Stimulated activated CD4-positive, alpha-beta T cell treated with anti-CD3 and anti-CD28 coated beads, Interleukin-15, amount 100 ng/mL, for 1 hour (primary cell): ENCODE measurements at places on chromosomes 2 and 18.

DNA sequence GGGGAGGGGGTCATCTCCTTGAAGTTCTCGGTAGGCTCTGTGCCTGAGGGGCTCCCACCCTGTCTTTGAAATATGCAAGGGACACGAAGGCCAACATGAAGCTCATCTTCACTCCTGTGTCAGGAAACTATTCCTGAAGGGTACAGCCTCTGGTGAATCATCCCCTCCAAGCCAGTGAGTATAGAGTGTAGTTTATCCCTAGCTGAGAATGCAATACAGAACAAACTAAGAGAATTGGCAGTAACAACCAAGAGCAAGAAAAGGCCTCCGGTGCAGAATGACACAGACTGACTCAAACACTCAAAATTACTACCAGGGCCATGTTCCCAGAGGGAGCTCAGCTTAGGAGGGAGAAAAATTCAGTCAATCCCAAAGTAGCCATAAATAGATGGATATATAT, 413.3 kb downstream of the BCL11A start:
- DNase-seq, result no peak

DNA sequence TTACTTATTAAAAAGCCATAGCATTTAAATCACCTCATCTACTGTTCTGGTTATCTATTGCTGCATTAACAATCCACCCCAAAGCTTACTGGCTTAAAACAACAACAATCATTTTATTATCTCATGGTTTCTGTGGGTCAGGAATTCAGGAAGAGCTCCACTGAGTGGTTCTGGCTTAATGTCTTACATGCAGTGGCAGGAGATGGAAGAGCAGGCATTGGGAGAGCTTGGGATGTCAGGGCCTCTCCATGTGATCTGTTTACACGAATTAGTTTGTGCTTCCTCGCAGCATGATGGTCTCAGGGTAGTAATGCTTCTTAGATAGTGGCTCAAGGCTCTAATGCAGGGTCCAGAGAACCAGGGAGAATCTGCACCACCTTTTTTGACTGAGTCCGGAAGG, 14.4 kb upstream of the REL start:
- DNase-seq, result no peak

DNA sequence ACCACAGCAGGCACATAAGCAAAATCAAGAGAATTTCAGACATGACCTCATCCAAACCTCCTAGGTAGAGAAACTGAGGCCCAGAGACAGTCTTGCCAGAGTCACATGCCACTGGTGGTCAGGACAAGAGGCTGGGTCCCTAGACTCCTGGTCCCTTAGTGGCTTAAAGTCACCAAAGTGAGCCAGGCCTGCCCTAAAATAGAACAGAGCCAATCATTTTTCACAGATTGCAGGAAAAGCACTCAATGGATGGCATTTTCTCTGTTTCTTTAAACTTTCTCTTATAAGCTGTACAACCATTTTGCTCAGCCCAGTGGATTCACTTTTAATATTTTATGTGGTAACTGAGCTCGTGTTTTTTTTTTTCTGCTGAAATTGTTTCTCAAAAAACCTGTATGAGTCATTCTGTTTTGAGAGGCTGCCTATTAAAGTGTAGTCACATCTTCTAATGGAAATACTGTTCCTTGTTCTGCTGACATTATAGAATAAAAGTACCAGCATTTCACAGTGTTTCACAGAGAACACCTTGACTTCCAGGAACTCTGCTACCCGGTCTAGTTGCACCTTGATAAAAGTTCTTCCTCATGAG, 29.6 kb downstream of the STEAP3 start:
- no peak for DNase-seq

- no peak for DNase-seq
These were observed 45.8 kb upstream of the HAAO start for GRCh38 chr2:42838133-42838532.

GRCh38 chr2:174012347-174013314, 47.5 kb upstream of the SP3 start:
- no peak for DNase-seq

GRCh38 chr2:222318026-222318711, 19.4 kb upstream of the PAX3 start:
- DNase-seq, result no peak

DNA sequence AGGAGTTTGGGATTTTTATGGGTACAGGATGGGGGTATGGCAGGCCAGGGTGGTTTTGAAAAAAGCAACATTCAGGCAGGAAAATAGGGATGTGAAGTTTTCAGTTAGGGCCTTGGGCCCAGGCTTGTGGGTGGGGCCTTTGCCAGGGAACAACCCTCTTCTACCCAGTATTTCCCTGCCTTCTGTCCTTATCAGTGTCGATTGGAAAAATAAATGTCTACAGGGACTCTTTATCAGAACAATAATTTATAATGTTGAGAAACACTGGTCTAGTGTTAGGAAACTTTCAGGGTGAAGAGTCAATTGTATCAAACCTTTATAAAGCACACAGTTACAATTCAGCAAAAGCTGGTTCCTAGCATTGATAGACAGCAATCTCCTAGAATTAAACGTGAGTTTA, 214.1 kb upstream of the NABP1 start:
- no peak for DNase-seq

DNA sequence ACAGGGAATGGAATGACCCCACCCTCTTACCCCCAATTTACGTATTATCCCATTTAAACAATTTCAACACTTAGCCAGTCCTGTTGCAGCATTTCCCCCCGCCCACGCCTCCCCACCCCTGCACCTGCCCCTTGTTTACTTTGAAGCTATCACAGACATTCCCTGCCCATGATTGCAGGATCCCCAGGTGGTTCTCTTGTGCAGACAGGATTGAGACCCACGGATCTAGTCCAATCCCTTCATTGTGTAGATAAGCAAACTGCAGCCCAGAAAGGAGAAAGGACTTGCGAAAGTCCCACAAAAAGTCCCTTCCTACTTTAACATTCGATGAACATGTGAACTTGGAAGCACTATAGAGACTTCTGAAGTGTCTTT, 38.9 kb downstream of the TMEM17 start:
- DNase-seq, result no peak

DNA sequence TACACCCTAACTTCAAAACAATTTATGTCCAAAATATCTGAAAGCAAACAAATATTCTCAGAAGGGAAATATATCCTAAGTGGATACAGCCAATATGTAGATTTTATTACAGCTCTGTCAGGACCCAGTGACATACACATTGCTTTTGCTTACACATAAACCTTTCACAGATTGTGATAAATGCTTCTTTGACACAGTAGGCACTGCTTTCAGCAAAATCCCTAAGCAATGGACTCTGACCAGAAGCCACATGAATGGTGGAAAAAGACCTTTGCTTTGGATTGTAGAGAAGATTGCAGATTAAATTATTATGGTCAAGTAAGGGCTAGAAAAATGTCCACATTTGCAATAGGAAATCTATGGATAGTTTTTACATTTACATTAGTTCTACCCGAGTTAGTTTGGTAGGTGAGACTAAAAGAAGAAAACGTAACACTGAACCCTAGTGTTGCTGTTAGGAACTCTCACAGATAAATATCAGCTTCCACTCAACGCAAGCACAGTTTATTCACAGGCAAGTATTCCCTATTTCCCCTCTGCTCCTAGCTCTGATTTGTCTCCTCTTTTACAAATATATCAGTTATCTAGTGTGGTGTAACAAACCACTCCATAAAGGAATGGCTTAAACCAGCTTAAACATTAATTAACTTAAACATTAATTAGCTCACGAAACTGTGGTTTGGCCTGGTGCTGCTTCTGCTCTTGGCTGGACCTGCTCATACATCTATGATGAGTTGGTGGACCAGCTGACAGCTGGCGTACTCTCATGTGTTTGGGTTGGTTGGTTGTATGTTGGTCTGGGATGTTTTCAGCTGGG, 23.6 kb upstream of the SERPINE2 start:
- DNase-seq, result no peak

DNA sequence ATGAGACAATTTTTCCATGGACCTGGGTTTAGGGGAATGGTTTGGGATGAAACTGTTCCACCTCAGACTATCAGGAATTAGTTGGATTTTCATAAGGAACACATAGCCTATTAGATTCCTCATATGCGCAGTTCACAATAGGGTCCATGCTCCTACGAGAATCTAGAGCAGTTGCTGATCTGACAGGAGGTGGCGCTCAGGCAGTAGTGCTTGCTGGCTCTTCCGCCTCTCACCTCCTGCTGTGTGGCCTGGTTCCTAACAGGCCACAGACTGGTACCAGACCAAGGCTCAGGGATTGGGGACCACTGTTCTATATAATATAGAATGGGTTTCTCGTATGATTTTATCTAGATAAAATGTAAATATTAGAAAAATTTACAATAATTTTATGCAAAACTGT, 338.7 kb downstream of the CPS1 start:
- no peak for DNase-seq

DNA sequence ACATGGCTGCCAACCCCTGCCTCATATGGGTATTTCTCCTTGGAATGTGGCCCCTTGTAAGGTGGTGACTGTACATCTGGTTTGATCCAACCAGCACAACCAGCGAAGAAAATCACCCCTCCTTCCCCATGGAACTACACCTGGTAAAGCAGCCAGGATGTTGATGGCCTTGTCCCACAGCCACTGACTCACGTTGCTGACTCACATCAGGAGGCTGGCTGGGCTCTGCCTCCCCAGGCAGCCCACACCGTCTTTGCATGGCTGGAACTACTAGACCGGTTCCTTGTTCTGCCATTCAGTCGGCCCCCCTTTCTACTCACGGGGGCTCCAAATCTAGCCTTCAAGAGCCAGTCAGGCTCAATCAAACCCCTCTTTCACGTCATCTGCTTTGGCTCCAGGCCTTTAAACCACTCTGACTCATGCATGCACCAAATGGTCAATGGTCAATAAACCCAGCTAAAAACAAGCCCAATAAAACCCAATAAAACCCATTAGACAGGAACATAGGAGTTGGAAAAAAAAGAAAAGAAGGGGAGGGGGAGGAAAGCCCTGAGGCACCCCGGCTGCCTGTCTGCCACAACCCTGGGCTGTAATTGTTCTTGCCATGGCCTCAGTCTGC, 114.8 kb downstream of the PLB1 start:
- DNase-seq, result no peak

DNA sequence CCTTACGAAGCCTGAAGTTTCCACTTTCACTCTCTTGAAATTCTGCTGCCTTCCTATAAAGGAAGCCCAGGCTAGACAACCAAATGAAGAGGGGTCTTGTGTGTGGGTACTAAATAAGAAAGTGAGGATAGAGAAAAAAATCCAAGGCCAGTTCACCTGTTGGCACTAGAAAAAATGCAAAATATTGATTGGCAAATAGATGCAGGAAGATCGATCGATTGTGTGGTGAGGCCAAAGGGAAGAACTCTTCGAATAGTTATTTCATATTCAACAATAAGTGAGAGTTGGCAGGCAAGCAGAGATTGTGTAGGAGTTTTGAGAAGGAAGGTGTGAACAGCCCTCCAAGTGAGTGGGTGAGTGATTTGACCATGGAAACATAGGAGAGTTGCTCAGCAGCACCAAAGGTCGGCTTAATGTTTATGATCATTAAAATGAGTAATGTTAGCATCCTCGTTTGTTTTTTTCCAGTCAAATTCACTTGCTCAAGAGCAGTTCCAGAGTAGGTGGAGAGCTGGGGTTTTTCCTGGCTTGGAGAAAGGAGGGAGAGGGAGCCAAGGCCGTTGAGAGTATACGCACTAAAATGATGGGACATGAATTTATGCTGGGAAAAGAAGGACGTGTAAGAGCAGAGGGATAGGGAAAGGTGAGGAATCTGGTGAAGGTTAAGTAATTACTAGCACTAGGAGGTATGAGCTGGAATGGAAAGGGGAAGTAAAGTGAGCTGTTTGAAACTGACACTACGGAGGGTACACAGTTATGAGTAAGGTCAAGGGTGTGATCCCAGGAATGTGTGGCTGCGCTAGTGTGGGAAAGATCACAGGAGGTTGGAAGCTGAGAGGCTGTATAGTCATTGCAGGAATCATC, 1.1 kb upstream of the NAPG start:
- DNase-seq, result no peak

DNA sequence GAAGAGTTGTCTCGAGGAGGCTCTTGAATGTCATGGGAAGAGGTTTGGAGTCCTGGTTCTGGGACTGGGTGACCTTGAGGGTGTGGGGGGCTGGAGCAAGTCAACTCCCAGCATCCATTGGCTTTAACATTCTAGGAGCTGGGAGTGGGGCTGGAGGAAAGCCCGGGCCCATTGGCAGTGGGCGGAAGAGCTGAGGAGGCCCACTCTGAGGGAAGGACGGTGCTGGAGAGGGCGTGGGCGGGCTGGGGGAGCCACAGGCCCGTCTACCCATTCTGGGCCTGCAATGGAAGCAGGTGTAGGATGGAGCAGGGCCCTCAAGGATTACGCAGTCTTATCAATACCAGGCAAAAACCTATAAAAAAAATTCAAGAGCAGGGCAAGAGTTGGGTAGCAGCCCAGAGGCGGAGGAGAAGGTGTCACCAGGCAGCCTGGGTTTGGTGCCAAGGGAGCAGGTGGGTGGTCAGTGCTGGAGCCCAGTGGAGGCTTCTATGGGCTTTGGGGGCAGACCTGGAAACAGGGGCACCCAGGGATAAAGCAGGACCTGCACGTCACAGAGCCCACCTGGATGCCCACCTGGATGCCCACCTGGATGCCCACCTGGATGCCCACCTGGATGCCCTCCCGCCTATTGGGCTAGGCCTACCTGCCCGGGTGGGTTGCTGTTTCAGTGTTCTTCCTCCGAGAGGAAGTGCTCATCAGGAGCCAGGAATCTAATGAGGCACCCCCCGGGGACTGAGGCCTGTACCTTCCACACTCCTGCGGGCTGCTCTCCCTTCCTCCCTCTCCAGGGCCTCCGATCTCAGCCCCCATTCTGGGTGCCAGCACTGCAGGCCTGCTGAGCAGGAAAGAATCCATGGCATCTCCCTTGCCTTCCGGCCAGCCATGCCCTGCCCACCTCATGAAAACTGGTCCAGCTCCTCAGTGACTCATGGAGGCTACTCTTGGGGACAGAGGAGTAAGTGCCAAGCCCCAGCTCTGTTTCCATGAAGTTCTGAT, 71.3 kb downstream of the CTIF start:
- DNase-seq, result no peak

GRCh38 chr2:40700231-40700954, 248.5 kb upstream of the SLC8A1 start:
- no peak for DNase-seq

- DNase-seq, result no peak
These were observed 16.8 kb downstream of the COBLL1 start for GRCh38 chr2:164824872-164825271.

- no peak for DNase-seq
These were observed 824 bp downstream of the CD302 start for GRCh38 chr2:159797225-159797542.

- no peak for DNase-seq
These were observed 93.2 kb upstream of the CCDC150 start for GRCh38 chr2:196546151-196546919.

- DNase-seq, result no peak
These were observed 203.2 kb downstream of the SH3RF3 start for GRCh38 chr2:109331896-109332848.
